Germinal center (tissue), 1 donor: ENCODE measurements at places on chromosomes 4 and X.

- DNase-seq, result no peak
Observed at GRCh38 chrX:78922754-78923153, 22.4 kb upstream of the P2RY10 start.

- no peak for DNase-seq
Observed at GRCh38 chr4:1499465-1499864, 93.2 kb upstream of the NKX1-1 start.

DNA sequence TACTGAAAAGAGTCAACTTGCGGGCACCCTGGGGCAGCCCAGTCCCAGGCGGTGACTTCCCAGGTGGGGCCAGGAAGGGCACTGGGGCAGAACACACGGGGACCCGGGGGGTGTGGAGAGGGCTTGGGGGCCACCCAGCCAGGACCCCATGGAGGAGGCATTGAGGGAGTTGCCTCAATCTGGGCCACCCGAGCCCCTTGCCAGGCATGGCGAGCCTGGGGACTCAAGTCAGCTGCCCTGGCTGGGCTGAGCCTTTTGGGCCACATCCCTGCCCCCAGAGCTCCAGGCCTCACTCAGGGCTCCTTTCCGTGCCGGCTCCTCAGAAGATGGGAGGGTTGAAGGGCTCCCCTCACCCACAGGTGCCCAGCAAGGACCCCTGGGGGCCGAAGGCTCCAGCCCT, 6.6 kb upstream of the CPLX1 start:
- no peak for DNase-seq

- no peak for DNase-seq
Observed at GRCh38 chr4:97457253-97457652, 686.0 kb downstream of the STPG2 start.

- DNase-seq, result no peak
Observed at GRCh38 chr4:88043001-88043400, 35.6 kb downstream of the PKD2 start.

GRCh38 chr4:8534611-8535010, 45.6 kb upstream of the GPR78 start:
- no peak for DNase-seq

GRCh38 chr4:5474756-5475155, 233.6 kb downstream of the EVC2 start:
- no peak for DNase-seq

GRCh38 chr4:83974111-83974780, 438.3 kb downstream of the GPAT3 start:
- no peak for DNase-seq

DNA sequence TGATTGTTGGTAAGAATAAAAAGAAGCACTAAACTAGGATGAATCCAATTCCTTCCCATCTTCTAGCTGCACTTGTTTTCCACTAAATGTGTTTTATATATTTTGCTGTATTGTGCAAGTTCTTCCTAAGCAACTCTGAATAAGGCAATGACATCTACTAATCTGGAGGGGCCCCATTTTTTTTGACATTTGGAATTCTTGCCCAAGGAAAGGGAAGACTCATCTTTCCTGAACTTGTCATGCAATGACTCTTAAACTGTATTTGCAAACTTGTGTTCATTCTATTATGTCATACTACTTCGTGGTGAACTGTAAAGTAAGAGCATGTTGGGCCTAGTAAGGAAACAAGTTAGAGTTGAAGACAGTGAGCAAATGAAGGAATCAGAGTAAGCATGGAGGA, 45.9 kb downstream of the FREM3 start:
- no peak for DNase-seq

DNA sequence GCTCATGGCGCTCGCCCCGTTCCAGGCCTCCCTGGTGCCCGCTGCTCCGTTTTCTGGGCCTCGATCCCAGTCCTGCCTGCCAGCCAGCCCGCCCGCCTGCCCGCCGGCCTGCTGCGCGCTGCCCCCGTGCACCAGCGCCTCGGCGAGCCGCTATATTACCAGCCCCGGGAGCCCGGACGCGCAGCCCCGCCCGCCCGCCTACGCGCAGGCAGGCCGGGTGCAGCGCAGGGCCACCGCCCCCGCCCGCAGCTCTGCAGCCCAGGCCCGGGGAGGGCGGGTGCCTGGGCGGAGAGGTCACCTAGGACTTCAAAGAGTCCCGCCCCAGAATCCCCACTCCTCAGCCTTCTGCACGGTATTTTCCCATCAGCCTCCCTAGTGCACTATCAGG, at the start of gene MAOB:
Gene MAOB (minus strand): TSS at position 157 of the 388 bp plus-strand sequence. CDS start 151 bp downstream, at position 6.
- DNase-seq, result no peak

- no peak for DNase-seq
Observed at GRCh38 chr4:14111730-14112181, 484.2 kb upstream of the BOD1L1 start.

GRCh38 chr4:55530691-55531090, 16.0 kb downstream of the CLOCK start:
- DNase-seq, result no peak

DNA sequence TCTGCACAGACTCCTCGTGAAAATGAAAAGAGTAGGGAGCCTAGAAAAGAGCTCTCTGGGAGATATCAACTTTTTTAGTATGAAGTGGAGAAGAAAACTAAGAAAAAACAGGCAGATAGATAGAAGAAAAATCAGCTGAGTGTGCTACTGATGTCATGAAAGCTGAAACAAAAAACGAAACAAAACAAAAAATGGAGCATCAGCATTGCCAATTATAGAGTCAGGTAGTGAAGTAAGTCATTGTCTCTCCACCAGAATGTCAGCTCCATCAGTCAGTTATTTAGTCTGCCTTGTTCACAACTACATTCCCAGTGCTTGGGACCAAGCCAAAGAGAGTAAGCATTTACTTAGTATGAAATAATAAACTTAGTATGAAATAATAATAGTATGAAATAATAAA, 595.1 kb downstream of the STPG2 start:
- no peak for DNase-seq

- no peak for DNase-seq
Observed at GRCh38 chrX:125681058-125681457, 361.4 kb downstream of the TEX13C start.

GRCh38 chr4:161949946-161950725, 213.7 kb downstream of the FSTL5 start:
- no peak for DNase-seq

GRCh38 chr4:11769434-11769833, 340.7 kb upstream of the HS3ST1 start:
- DNase-seq, result no peak

GRCh38 chrX:38626296-38626695, 65.0 kb downstream of the TSPAN7 start:
- no peak for DNase-seq

DNA sequence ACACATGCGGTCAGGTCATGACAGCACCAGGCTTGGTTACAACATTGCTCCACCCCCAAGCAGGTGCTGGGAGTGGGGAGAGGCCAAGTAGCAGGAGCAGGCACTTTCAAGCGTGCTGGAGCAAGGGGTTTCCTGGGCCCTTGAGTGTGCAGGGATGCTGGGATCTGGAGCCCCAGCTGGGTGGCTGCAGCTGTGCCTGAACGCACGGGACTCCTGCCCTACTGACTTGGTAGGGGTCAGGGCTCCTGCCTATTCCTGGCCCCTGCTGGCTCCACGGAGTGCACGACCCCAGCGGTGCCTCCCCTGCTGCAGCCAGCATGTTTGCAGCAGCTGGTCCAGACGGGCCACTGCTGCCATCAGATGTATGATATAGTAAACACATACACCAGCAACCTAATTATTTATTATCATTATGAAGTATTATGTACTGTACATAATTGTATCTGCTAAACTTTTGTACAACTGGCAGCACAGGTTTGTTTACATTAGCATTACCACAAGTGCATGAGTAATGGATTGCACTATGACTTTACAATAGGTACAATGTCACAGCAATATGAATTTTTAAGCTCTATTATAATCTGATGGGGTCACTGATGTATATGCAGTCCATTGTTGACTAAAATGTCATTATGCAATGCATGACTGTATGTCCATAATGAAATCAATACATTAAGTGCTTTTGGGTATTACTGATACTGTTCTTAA, 620.6 kb downstream of the RAPGEF2 start:
- no peak for DNase-seq

DNA sequence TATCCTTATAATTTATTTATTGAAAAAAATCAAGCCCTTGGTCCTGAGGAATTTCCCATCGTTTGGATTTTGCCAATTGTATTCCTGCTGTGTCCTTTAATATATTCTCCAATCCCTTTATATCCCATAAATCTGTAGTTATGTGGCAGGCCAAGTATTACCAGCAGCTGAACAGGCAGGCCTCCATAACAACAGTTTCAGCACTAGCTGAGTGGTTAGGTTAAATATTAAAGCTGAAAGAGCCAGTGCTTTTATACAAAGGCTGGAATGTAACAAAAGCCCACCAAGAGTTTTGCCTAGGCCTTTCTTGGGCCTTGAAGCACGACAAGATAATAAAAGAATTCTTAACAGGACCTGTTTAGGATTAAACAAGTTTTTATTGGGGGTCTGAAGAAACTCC, 366.6 kb upstream of the GALNT7 start:
- DNase-seq, result no peak

- no peak for DNase-seq
Observed at GRCh38 chr4:148934926-148935578, 492.8 kb upstream of the NR3C2 start.

- no peak for DNase-seq
Observed at GRCh38 chrX:130516123-130516522, 114.3 kb downstream of the RBMX2 start.

DNA sequence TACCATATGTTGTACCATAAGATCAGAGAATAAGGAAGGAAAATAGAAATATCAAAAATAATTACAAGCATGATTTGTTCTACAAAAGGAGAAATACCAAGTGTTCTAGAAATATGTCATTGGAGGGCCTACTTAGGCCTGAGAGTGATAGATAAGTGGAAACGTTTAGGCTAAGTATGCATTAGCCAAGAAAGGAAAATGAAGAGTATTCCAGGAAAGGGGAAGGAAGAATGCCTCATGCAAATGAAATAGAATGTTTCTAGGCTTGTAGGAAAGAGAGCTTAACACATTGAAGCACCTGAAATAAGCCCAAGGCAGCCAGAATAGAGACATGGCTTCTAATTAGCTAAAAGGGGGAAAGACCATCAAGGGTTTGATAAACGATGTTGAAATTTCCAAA, 595.7 kb upstream of the ATOH1 start:
- DNase-seq, result no peak

- no peak for DNase-seq
Observed at GRCh38 chr4:109730619-109731545, 1.0 kb upstream of the PLA2G12A start.

- no peak for DNase-seq
Observed at GRCh38 chrX:51779306-51779705, 36.1 kb downstream of the GSPT2 start.

GRCh38 chr4:40502220-40502619, 127.4 kb downstream of the RBM47 start:
- no peak for DNase-seq

GRCh38 chr4:140249351-140249750, 95.4 kb upstream of the MAML3 start:
- no peak for DNase-seq

GRCh38 chr4:153950100-153950979, 161.5 kb upstream of the SFRP2 start:
- no peak for DNase-seq

GRCh38 chr4:114674080-114674479, 75.5 kb downstream of the UGT8 start:
- DNase-seq, result no peak

DNA sequence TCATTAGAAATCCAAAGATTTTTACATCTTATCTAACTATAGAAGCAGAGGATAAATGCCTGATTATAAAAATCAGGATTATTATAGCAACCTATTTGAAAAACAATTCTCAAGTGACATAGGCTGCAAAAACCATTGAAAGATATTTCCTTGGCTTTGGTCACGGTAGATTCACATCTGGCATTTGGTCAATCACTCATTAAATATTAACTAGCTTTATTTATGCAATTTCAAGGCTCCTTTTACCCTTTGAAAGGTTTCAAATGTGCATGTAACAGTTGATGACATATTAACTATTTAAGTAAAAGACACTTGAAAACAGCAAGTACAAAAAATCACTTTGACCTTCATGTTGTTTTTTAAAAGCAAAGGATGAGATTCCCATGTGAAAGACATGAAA, 98.1 kb downstream of the MMRN1 start:
- no peak for DNase-seq
